ENCODE measurements at places on chromosomes 3 and 15.

DNA sequence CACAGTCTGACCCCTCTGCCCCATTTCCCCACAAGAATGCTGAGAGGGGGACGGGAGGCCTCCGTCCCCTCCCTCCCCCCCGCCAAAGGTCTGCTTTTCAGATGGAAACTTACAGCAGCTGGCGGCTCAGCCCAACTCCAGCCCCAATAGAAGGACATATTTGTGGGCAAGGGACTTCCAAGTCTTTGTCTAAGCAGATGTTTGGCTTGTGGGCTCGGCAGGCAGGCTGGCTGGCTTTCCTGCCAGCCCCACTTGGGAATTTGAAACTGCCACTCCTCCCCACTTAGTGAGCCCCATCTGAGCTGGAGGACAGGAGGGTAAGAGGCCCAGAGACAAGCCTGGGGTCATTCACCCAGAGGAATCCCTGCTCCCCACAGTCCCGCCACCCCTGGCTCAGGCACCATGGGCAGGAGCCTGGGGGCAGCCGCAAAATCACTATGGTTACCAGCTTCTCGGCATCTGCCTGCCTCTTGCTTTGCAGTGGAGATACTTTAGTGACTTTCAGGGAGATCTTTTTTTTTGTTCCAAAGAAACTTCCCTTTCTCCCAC lies 53.6 kb downstream of the LMCD1 start:
- DNase-seq = no peak

DNA sequence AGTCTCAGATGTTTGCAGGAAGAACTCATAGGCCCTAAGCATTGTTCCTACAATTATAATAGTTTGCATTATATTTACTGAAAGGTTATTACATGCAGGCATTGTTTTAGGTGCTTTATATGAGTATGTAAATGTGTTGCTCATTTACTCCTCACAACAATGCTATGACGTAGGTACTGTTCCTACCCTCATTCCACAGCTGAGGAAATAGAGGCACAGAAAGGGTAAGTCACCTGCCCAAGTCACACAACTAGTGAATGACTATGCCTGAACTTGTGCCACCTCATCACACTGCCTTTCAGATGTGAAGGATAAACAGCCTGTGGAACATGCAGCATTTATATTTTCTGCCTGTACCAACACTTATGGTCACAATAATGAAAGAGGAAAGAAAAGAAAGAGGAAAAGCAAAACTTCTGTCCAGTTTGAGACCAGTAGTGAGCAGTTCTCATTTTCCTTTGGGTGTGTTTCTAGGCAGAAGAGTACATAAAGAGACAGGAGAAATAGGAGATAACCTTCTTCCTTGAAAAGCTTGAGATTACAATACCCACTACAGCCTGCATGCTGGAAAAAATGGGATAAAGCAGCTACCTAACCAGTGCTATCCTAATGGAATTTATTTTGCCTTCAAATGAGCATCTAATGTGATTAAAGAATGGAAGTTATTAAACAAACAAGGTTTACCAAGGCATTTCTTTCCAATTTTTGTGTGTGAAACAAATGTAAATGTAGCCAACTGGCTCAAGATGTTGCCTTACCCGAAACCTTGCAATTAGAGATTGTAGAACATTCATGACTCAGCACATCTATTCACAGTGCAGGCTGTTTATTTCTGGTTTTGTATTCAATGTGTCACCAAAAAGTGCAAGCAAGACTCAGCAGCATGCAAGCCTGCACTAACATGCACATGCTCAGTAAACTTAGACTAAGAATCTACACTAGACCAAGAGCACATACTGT lies 20.5 kb upstream of the ENTPD3 start:
- no peak for DNase-seq

DNA sequence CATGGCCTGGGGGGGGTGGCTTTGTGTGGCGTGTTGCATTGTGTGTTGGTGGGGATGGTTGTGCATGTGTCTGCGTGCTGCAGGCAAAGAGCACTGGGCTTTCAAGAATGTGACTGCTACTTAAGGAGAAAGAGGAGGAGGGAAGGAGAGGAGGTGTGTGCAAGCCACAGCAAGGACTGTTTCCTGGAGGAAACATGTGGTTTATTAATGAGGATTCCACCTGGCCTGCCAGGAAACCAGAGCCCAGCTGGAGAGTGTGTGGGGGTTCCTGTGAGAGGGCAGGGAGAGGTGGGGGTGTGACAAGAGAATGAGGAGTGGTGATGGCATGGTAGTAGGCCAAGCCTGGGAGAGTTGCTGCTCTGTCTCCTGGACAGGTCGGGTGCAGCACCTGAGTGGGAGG lies 258.1 kb upstream of the ROPN1 start:
- no peak for DNase-seq

- no peak for DNase-seq
These were observed 169.0 kb downstream of the OPA1 start for GRCh38 chr3:193761969-193762368.
